ENCODE measurements at places on chromosomes 7 and 10. TPM values are rescaled to one million over a fixed set of nuclear protein-coding genes. Genes with fewer than 3 reads are reported as not detected.

- no peak for DNase-seq
Observed at GRCh38 chr10:50294582-50294981, 43.3 kb upstream of the ASAH2 start.

WASHC2A gene
- total RNA-seq: 22.9 TPM

DNA sequence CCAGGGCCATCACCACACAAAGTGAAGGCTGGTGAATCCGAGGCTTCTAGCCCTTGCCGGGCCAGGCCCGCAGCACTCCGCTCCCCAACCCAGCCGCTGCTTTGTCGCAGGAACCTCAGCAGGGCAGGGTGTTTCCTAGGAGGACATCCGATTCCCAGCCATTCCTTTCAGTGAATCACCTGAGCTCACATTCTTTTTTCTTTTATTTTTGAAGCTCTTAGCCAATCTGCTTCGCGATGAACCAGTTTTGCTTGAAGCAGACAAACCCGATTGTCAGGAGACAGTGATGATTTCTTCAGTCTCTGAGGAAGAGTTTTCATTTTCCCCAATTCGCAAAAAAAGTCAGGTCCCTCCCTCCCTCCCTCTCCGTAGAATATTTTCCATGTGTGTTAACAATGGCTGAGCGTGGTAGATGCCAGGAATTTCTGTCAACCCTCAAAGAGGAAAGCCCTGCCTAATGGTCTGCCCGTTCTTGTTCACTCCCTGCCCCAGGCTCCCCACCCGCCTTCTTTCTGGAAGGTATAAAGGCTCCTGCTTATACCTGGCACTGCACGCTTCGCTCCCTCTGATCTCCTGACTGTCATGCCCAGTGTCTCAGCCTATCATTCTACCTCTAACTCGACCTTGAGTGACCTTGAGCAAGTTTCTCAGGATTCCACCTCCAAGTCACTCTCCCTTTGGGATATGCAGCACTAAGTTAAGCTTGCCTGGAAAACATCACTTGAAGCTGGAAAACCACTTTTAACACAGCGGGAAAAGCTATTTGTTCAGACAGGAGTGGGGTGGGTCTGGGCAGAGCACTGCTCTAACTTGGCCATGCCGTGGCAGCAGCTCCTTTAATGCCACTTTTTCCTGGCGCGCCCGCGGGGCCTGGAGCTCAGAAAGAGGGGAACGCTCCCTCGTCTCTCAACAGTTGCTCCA, 35.1 kb downstream of the EGFR start:
- DNase-seq: no peak

- no peak for DNase-seq
Observed at GRCh38 chr10:102652170-102652916, 8.1 kb downstream of the TRIM8 start.

- DNase-seq: no peak
Observed at GRCh38 chr7:82257118-82257695, 186.4 kb downstream of the CACNA2D1 start.

GRCh38 chr10:15453457-15453856, 82.4 kb upstream of the FAM171A1 start:
- no peak for DNase-seq

ASIC3 gene
- 0.76 TPM for total RNA-seq

GRCh38 chr7:97439637-97440214, 292.2 kb upstream of the TAC1 start:
- no peak for DNase-seq

DNA sequence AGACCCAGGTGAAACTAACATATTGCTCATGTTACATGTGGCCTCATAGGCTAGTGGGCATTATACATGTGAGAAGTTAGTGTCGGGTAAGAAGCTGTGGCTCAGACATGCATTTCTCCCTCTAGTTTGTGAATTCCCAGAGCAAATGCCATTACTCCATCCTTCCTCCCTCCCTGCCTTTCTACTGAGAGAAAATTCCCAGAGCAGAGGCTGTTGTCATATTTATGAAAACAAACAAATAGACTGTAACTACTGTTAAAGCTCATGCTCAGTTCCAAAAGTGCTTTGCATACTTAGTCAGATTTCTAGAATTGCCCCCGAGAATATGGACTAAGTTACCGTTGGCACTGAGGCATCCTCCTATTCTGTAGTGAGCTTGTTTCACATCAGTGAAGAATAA, 29.0 kb downstream of the ZNRF2 start:
- no peak for DNase-seq

DNA sequence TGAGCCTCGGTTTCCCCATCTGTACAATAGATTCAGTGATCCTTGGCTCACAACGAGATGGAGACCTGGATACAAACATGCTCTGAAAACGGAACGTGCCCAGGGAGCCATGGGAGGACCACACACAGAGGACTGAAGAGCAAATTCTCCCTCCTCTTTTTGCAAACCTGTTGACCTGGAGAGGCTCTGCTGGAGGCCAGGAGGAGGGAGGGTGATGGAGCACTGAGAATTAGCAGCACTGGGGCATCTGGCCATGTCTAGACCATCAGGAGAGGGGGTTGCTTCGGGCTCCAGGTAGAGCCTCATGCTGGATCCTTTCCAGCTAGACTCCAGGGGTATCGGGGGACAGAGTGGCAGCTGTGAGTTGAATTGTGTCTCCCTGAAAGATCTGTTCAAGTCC, 97.4 kb upstream of the GPR26 start:
- DNase-seq: no peak

DNA sequence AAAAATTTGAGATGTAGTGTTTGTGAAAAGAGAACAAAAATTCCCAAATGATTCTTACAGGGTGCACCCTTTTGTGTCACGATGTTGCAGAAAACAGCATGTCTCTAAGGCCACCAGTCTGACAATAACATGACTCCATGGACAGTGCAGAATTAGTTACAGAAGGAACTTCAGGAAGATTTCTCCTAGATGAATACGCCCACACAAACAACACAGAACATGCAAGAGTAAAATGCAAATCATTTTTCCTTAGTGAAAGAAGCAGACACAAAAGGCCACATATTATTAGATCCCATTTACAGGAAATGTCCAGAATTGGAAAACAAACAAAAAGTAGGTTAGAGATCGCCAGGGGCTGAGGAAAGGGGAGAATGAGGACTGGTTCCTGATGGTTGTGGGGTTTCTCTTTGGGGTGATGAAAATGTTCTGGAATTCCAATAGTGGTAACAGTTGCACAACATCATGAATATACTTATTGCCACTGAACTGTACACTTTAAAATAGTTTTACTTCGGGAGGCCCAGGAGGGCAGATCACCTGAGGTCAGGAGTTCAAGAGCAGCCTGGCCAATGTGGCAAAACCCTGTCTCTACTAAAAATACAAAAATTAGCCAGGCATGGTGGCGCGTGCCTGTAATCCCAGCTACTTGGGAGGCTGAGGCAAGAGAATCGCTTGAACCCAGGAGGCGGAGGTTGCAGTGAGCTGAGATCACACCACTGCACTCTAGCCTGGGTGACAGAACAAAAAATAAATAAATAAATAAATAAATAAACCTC, 10.2 kb downstream of the ZC3HAV1 start:
- DNase-seq: no peak

DNA sequence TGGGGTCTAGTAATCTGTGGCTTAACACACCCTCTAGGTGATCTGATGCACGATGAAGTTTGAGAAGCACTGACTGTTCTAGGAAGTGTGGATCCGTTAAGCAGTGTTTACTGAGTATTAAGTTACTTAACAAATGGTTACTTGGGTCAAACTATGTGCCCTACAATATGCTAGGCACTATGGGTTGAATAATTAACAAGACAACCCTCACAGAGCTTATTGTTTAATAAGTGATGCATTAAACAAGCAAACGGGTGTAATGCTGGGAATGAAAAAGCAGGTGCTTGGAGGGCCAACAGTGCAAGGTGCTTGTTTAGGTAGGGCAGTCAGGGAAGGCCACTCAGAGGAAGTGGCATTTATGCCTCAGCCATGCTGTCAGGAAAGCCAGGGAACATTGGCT, 378.0 kb upstream of the PODXL start:
- DNase-seq: no peak

DNA sequence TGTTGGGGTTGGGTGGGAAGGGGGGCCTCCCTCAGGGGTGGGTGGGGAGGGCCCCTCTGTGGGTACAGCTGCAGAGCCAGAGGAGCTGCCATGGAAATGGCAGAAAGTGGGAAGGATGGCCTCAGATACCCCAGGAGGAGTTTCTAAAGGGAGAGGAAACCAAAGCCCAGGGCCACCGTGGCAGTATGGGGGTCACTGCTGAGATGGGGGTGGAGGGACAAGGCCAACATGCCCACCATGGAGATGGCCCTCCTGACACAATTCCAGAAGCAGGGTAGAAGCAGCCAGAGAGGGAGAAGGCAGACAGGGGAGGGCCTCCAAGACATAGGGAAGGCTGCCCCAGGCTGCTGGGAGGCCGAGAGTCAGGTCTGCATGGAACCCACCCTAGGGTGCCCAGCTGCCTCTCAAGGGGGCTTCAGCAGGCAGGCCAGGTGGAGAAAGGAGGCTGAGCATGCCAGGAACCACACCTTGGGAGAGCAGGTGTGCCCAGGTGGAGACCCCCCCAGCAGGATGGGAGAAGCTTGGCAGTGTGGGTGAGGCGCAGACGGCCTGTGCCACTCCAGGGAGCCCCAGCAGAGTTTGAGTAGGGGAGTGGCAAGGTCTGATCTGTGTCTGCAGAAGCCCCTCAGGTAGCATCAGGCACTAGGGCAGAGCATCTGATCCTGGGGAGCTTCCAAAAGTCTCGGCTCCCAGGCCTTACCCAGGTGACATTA, 146.8 kb downstream of the ARHGAP22 start:
- no peak for DNase-seq

SPDYE1 gene
- not detected for total RNA-seq
